ENCODE measurements at places on chromosomes 2 and 18. TPM values are rescaled to one million over a fixed set of nuclear protein-coding genes. Genes with fewer than 3 reads are reported as not detected.

The SETBP1 gene
- 2.7 TPM for total RNA-seq

The BMP10 gene
- not detected for total RNA-seq

The ZBTB7C gene
- 1.1 TPM for total RNA-seq

The KCNG3 gene
- total RNA-seq = 0.12 TPM

The AOX1 gene
- total RNA-seq = 0.06 TPM

The SERPINB11 gene
- total RNA-seq = not detected
